Amniotic stem cell (primary cell): ENCODE measurements at places on chromosomes 5 and 9.

DNA sequence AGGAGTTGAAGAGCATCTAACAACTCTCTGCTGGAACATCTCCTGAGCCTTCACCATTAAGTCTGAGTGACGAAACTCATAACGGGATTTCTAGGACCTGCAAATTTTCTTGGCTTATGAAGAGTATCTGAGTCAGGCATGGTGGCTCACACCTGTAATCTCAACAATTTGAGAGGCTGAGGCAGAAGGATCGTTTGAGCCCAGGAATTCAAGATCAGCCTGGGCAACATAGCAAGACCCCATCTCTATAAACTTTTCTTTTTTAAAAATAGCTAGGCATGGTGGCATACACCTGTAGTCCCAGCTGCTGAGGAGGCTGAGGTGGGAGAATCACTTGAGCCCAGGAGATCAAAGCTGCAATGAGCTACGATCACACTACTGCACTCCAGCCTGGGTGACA is 48.8 kb downstream of the EPB41L4B start:
- DNase-seq, result no peak

DNA sequence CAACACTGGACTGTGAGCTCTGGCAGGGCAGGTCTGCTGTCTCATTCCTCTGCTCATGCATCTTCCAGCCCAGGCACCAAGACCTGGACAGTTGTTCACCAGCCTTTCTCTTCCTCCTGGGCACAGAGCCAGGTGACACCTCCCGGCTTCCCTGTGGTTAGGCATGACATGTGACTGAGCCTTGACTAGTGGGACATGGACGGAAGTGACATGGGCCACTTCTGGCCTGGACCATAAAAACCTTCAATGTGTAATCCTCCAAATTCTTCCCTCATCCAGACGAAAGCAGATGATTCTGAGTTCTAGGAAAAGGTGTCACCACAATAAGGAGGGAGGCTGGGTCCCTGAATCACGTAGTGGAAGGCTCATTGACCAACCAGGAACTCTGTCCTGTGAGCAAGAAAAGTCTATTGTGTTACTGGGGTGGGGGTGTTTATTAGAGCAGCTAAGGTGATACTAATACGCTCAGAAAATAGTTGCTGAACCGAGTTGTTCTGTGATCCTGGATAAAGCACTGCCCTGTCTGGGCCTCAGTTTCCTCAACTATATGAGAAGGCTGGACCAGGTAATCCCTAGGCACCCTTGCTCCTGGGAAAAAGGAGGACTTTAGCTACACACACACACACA is 26.6 kb upstream of the CRB2 start:
- no peak for DNase-seq

- peak; percentile 29 for DNase-seq
These were observed 100.7 kb downstream of the CWC27 start for GRCh38 chr5:64869419-64869818.

DNA sequence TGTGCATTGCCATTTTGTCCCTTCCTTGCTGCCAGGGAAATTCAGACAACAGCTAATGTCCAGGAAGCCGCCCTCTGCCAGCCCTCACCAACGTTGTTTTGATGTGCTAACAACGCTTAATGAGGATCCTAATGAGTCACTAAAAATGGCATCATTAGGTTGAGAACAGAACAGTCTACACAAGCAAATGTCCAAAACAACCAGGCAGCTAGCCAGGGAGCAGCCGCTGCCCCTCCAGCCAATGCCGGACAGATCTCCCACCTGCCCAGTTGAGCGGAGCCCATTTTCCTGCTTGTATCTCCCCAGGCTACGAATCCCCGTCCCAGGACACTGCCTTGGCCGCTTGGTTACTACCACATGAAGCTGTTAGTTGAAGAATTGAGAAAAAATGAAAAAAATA is 40.4 kb upstream of the UNC5A start:
- DNase-seq, result no peak

- no peak for DNase-seq
These were observed 38.4 kb downstream of the SLC12A7 start for GRCh38 chr5:1073239-1074102.

GRCh38 chr5:98816582-98817222 is 43.2 kb downstream of the RGMB start:
- no peak for DNase-seq

DNA sequence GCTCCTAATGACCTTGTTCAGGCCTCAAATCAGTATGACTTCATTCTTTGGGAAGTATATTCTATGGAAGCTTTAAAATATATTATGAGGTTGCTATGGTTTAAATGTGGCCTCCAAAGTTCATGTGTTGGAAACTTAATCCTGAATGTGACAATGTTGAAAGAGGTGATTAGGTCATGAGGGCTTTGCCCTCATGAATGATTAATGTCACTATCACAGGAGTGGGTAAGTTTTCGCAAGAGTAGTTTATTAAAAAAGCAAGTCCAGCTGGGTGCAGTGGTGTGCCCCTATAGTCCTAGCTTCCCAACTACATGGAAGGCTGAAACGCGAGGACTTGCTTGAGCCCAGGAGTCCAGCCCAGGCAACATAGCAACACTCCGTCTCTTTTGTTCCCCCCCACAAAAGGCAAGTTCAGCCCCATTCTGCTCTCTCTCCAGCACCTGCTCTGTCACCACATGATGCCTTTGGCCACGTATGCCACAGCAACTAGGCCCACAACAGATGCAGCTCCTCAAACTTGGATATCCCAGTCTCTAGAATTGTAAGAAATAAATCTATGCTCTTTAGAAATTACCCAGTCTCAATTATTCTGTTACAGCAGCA is 105.3 kb downstream of the SIL1 start:
- no peak for DNase-seq

DNA sequence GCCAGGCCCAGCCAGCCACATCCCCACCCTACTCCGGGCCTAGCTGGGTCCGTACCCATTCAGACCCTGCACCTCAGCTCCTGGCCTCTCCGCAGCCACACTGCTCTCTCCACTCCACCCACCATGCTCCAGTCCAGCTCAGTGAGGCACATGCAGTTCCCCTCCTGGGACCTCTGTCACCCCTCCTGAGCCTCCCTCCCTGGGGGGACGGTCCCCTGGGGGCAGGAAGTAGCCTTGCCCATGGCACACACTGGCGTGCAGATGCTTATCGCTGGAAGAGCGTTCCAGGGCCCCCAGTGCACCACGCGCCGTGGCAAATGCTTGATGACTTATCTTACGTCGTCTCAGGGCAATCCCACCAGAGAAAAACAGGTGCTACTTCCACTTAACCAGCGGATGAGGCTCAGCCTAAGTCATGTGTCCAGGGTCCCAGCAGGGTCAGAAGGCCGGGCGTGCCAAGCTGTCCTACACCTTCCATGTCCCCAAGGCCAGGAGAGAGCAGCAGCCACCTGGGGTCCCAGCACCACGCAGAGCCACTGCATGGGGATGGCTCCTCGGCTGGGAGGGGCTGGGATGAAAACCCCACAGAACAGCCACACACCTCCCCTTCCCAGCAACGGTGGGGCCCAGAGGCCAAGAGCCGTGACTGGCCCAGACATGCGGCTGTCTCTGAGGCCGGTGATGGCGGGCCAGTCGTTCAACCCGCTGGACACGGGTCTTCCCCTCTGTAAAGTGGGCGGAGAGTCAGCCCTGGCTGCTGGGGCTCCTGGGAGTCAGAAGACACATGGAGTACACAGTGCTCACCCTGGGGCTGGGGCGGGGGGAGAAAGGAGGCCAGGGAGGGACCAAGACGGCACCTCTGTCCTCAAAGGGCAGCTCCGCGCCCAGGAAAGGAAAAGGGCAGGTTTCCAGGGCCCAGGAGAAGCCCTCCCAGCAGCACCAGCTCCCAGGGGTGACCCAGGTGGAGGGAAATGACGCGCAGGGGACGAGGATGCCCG is 2.6 kb upstream of the CCDC187 start:
- DNase-seq, result no peak

DNA sequence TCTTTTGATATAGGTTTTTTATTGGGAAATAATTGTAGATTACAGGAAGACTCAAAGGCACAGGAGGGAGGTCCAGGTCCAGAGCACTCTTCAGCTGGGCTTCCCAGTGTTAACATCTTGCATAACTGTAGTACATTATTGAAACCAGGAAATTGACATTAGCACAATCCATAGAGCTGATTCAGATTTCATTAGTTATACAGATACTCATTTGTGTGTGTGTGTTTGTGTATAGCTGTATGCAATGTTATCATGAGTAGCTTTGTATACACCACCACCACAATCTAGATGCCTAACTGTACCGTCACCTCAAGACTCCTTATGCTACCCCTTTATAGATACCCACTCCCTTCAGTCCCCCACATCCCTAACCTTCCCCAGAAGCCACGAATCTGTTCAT is 47.9 kb downstream of the SLC36A1 start:
- no peak for DNase-seq

- DNase-seq, result no peak
These were observed 243.8 kb upstream of the WWC1 start for GRCh38 chr5:168047669-168048111.

DNA sequence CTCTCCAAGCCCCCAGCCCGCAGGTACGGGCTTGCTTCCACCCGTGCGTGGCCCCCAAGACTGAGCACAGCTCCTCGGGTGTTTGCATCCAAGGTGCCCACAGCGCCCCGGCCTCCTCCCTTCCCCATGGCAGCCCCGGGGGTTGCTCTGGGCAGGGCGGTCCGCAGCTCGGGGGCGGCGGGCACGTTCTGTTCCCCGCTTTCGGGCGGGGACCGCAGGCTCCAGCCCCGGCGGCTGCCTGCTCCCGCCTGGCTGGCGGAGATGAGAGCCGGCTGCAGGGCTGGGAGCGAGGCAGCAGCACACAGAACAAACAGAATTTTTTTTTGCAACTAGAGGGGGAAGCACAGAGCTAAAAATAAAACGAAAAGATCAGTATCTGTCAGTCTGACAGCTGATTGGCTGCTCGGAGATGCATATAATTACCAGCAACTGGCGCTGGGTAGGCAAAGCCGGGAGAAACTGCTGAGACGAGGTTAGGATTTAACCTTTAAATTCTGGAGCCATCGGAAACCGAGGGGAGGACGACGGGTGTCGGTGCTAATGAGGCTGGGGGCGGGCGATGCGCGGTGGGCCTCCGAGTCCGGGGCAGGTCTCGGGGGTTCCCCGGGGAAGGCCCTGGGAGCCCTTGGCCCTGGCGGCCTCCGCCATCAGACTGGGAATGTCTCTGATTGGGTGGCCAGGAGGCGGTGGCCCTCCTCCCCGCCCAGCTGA is 142.7 kb upstream of the IER5L start:
- DNase-seq, result peak; percentile 57

DNA sequence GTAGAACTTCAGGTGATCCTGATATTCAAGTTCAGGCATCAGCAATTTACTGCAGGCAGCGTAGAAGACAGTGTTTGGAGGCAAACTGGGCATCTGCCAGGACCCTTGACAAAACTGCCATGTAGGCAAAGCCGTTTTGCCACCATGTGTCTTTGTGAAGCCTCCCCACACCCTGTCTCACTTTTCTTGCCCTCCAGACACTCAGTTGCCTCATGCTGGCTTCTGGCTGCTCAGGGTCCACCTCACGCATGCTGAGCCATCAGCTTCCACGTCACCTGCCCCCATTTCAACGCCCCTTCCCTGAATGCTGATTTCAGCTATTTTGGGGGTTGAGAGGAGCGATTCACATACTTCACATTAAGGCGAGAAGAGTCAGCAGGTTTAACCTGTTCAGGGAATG is 165.2 kb upstream of the KLF9 start:
- DNase-seq, result no peak

- DNase-seq, result no peak
These were observed 132.2 kb upstream of the ASTN2 start for GRCh38 chr9:117546894-117547678.

DNA sequence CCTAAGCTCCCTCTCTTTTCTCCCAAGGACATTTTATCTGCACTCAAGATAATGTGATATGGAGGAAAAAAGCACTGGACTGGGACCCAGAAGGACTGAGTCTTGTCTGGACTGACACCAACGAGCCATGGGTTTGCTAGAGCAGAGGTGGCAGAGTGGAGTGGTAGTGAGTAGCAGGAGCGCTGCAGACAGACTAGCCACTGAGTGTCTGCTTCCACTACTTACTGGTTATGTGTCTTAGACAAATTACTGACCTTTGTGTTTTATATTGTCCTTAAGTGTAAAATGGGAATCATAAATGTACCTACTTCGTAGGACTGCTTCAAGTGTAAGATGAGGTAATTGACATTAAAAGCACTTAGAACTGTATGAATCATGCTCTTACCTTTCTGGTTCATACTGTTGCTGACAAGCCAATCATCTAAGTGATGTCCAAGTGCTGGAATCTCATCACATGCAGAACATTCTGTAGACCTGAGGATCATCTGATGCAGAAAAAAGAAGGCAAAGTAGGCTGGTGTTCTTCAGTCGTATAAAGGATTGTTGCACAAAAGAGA is 12.5 kb upstream of the PRLR start:
- DNase-seq, result no peak

GRCh38 chr9:4970970-4971641 is 14.0 kb upstream of the JAK2 start:
- no peak for DNase-seq

DNA sequence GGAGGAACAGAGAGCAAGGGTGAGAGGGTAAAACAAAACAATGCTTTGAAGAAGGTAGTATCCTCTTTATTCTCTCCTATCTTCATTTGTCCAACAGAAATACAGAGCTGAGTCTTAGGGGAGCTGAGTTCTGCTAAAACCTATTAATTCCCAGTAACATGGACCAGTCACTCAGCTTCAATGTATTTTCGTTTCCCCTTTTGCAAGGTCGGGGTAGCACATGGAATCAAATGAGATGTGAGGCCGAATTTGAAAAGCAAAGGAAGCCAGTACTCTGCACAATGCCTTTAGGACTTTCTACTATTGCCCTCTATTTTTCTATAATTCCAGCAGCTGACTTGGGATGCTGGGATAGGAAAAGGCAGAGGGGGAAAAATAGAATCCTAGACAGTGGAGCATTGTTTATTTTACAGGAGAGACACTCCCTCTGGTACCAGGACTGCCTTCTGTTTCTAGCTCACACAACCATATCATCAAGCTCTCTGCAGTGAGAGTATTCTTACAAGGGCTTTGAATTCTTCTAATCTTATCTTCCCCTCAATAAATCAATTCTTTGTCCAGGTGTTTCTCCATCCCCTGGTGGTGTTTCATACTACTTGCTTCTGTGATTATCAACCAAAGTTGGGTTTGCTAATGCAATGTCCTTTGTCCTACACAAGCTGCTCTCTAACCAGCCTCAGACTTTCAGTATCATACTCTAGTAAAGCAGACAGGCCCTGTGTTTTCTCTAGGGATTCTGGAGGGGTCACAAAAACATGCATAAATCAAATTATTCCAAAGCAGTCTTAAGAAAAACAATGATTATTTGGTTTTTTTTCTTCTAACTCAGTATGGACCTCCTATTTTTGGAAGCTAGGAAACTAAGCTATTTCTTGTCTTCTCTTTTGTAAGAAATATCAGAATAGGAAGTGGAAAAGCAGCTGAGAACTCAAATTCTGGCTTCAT is 341.5 kb downstream of the OSTF1 start:
- DNase-seq, result no peak

DNA sequence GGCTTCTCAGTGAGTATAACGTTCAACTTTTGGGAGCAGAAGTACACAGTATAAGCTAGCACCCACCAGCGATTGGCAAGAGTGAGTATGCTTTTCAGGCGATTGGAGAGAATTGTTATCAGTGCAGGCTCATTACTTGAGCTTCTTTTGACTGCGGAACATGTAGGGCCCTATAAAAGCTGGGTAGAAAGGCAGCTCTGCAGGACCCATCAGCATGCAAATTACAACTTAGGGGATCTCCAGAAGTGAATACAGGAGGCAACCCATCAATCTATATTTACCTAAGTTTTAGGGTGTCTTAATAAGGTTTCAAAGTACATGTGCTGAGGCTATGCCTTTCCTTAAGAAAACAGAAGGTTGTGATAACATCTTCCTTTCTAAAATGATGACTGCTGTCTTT is 225.0 kb downstream of the MLLT3 start:
- no peak for DNase-seq
